ENCODE measurements at places on chromosomes 3 and 15. TPM values are rescaled to one million over a fixed set of nuclear protein-coding genes. Genes with fewer than 3 reads are reported as not detected.

DPPA4 gene
- not detected for total RNA-seq

COL8A1 gene
- 3.8 TPM for total RNA-seq

SLC28A2 gene
- not detected for total RNA-seq

ARIH2 gene
- 136 TPM for total RNA-seq

PCSK6 gene
- 2.7 TPM for total RNA-seq

MORC1 gene
- total RNA-seq: not detected

SLC27A2 gene
- 8.1 TPM for total RNA-seq

CFAP20DC gene
- total RNA-seq: 13.8 TPM

SEMA5B gene
- total RNA-seq: not detected

C15orf62 gene
- total RNA-seq: 1.5 TPM

OIP5 gene
- 26.6 TPM for total RNA-seq

SLC22A13 gene
- 0.73 TPM for total RNA-seq

CYP8B1 gene
- total RNA-seq: not detected

HTR3E gene
- not detected for total RNA-seq

CA12 gene
- 19.8 TPM for total RNA-seq

SPATA12 gene
- 0.47 TPM for total RNA-seq

LRRIQ4 gene
- total RNA-seq: not detected

PDZRN3 gene
- not detected for total RNA-seq

EHHADH gene
- 6.6 TPM for total RNA-seq

NR2F2 gene
- total RNA-seq: 19.6 TPM

EXD1 gene
- total RNA-seq: not detected

IQCF5 gene
- not detected for total RNA-seq

GPR171 gene
- not detected for total RNA-seq

SLC12A1 gene
- not detected for total RNA-seq

ATOSA gene
- total RNA-seq: 6.5 TPM

All from PC-3 (cell line).